Bronchial smooth muscle cell (primary cell): ENCODE measurements at places on chromosomes 1 and 21. TPM values are rescaled to one million over a fixed set of nuclear protein-coding genes. Genes with fewer than 3 reads are reported as not detected.

TADA1 gene
- total RNA-seq = 8.5 and 9.9 TPM in 2 replicates

PGLYRP3 gene
- not detected in 2 replicates for total RNA-seq

NVL gene
- 20.1 and 23.2 TPM in 2 replicates for total RNA-seq

SPRR2B gene
- total RNA-seq = not detected in 2 replicates

CYP4B1 gene
- total RNA-seq = not detected in 2 replicates
